ENCODE measurements at places on chromosomes 6 and 20.
A peak's percentile ranks its signal among the peaks of the same experiment; 100 is the strongest.

- DNase-seq, result no peak
These were observed 13.7 kb downstream of the MAS1 start for GRCh38 chr6:159904497-159904911.

GRCh38 chr6:44522871-44523270 is 135.4 kb downstream of the CDC5L start:
- DNase-seq, result no peak

DNA sequence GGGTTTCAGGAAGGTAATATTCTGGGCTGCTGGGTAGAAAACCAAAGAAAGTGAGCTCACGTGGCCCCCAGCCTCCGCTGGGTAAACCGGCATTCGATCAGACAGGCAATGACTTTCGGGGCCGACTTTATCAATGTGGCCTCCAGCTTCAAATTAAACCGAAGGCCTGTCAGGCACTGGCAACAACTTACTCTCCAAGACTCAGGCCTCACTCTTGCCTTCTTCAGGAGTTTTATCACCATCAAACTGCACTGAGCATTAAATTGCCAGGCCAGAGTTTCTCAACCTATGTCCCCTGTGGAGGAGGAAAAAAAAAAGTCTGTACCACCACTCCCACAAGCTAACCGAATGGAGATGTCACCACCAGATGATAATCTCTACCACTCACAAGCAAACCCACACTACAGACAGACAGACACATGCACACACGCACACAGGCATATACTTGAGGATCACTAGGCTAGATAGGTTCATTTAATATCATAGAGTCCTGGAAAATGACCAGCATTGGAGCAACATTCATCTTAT is 1.1 kb upstream of the MBOAT1 start:
- DNase-seq, result no peak

DNA sequence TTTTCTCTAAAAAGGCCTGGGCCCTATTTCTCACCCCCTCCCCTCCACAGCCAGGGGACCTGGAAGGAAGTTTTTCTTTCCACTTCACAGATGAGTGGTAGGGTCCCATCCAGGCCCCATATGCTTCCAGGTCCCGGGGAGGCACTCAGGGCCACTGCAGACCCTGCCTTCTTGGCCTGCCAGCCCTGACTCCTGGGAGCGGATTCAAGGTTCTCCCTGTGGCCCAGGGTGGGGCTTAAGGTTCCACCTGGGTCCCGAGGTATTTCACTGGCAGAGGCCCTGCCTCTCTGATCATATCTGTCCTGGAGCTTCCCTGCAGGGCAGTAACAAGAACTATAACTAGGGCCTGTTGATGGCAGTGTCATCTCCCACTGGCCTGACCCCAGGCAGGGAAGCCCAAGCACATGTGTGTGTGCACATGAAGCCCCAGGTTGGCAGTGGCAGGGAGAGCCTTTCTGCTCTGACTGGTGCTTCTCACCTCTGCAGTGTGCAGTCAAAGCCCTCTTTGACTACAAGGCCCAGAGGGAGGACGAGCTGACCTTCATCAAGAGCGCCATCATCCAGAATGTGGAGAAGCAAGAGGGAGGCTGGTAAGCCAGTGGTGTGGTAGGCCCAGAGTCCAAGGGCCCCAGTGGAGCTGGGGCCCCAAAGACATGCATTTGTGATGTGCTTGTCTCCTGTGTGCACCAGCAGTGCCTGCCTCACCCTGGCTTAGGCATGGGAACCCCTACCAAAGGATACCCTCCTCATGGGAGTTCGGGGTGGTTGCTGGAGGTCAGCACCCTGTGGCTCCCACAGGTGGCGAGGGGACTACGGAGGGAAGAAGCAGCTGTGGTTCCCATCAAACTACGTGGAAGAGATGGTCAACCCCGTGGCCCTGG is 31.2 kb downstream of the PLCG1 start:
- DNase-seq, result no peak

DNA sequence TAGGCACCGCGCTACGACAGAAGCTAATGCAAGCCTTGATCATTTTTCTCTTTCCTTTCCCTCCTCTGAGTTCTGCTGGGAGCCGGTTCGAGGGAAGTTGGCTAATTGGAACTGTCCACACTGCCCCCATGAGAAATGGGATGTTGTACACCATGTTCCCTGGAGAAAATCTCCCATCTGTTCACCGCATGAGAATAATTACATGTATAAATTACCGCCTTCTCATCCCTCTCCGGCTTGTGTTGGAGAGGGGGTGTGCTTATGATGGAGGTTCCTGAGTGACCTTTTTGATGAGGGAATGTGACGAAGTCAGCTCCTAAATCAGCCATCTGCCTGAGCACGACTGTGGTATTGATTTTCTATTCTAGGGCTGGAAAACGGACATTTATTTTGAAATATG is 320.2 kb upstream of the SULF2 start:
- no peak for DNase-seq

GRCh38 chr6:9020001-9020400 is 584.7 kb upstream of the SLC35B3 start:
- no peak for DNase-seq

DNA sequence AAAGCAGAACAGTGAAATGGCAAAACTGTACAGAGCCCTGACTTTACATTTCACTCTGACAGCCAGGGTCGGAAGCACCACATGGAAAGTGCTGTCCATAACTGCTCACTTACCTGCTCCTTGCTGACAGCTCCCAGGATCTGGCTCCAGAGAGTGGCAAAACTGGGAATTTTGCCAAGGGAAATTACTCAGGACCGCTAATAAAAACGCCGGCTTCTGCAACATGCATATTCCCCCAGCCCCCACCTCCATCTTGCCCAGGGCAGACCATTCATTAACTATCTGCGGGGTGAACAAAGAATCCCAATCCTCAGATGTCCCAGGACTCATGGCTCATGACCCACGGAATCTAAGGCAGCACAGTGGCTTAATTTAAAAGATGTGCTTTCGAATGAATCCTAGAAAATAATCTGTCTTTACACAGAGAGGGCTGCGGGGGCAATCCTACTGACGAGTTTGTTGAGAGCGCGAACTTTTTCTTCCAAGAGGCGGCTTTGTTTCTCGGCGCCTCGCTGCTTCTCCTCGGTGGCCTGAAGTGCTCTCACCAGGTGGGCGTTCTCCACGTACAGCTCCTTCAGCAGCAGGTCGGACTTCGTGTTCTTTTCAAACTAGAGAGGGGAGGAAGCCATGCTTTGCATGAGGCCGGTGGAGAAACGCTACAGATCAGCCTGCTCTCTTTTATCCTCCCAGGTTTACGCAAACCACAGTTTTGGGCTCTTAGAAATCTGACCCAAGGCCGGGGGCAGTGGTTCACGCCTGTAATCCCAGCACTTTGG is 45.8 kb downstream of the GINS1 start:
- DNase-seq, result peak; percentile 55

GRCh38 chr6:32792901-32793435 is 23.8 kb downstream of the HLA-DOB start:
- no peak for DNase-seq

GRCh38 chr20:31918466-31919105 is 33.3 kb downstream of the PDRG1 start:
- no peak for DNase-seq

DNA sequence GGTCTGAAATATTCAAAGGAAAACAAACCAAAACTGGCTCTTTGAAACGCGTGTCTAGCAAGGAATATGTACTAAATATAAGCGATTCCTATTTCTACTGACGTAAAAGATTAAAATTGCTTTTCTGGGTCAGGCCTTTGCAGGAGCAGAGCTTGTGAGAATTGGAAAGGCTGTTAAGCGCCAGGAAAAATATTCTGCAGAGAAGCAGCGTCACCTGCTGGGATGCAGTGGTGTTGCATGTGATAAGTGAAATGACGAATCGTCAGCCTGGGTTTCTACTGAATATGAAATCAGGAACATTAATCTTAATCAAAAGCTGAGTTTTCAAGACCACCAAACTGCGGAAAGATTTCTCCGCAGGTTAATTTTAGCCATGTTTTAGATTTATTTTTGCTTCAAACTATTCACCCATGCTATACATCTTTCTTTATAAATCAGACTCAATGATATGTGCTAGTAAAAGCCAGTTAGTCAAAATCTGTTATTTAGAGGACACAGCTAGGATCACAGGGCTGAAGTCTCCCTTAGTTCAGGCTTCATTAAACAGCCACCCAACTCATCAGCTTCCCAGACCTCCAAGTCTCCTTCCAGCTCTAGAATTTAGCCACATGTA is 67.4 kb downstream of the ALDH8A1 start:
- DNase-seq, result peak; percentile 47

- no peak for DNase-seq
These were observed 141.1 kb downstream of the CEP57L1 start for GRCh38 chr6:109236115-109237076.

- DNase-seq, result no peak
These were observed 242.2 kb downstream of the HIVEP2 start for GRCh38 chr6:142702501-142703460.

- no peak for DNase-seq
These were observed 162.8 kb downstream of the SYNE1 start for GRCh38 chr6:152474354-152474753.

DNA sequence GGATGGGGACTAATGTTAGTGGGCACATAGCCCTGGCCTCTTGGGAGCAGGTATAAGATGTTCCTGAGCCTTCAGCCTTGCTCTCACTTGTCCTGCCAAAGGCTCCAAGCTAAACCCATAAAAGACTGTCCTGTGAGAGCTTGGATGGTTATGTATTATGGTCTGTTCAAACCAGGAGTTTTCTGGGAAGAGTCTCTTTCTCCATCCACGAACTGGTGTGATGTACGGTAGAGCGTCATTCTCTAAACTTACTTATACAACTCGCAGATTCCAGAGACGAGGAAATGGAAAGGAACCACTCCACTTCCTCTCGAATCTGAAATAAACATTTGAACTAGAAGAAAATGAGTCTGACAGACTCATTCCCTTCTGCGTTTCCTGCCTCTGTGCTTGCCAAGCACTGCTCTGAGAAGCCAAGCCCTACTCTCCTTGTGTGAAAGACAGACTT is 5.3 kb downstream of the SOBP start:
- no peak for DNase-seq

DNA sequence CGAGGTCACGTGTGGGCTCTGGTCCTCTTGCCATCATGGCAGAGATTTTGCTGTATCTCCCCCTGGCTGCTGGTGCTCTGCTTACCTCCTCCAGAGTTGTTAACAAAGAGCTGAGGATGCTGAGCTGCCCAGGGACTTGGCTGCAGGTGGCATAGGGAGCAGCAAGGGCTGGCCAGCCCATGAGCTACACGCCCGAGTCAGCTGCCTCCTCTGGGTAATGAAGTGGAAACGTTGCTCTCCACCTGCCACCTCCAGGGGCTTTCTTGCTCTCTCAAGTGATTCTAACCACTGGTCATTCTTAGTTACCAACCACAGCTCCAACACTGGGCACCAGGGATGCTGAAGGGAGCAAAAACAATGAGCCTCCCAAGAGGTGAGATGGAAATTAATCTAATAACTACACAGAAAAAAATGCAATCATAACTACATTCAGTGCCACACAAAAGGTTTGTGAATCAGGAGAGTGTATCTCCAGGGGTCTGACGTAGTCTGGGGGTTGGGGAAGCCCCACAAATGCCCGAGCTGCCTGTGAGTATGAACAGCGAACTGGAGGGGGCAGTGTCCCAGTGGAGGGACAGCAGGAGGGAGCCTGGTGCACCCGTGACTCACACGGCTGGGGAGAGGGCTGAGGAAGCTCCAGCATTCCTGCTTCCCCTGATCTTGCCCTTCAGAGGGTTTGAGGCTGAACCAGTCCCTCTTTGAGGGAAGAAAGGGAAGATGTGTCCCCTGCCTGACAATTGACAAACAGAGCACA is 78.7 kb downstream of the CDH26 start:
- DNase-seq, result no peak

DNA sequence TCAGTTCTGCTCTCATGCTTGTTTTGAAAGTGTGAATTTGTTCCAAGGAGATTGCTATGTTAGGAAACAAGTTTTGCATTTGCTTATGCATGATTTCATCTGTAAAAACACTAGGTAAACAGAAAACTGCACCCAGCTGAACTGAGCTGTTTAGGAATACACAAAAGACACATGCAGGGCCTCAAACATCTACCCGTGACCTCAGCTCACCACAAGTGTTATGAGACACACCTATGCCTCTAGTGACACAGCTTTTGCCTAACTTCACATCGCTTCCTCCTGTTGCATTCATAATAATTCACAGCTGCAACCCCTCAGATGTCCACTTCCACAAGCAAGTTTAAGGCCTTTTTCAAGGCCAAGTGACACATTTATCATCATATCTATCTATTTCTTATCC is 98.0 kb upstream of the SLC24A3 start:
- no peak for DNase-seq

DNA sequence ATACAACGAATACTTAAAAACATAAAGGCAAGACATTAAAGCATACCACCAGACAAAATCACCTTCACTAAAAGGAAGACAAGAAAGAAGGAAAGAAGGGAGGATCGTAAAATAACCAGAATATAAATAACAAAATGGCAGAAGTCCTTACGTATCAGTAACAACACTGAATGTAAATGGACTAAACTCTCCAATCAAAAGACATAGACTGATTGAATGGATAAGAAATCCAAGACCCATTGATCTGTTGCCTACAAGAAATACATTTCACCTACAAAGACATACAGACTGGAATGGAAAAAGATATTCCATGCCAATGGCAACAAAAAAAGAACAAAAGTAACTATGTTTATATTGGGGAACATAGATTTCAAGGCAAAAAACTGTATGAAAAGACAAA is 74.1 kb downstream of the LMBRD1 start:
- no peak for DNase-seq

DNA sequence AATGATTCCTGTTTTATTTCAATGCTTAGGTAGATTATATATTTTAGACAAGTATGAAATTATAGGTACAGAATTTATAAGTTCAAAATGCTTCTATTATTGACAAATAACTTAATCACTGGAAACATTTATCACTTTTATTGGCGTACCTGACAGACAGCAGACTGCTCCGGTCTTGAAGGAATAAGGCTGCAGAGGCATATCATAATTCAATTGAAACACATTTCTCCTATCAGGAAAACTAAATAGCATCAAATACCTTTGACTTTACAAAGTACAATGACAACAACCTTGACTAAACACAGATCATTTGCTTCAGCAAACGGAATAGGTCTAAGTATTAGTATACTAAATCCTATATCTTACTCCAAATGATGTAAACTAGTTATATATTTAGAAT is 91.3 kb downstream of the GRIK2 start:
- no peak for DNase-seq

- DNase-seq, result no peak
These were observed 200.1 kb downstream of the BMP7 start for GRCh38 chr20:57066126-57066900.

DNA sequence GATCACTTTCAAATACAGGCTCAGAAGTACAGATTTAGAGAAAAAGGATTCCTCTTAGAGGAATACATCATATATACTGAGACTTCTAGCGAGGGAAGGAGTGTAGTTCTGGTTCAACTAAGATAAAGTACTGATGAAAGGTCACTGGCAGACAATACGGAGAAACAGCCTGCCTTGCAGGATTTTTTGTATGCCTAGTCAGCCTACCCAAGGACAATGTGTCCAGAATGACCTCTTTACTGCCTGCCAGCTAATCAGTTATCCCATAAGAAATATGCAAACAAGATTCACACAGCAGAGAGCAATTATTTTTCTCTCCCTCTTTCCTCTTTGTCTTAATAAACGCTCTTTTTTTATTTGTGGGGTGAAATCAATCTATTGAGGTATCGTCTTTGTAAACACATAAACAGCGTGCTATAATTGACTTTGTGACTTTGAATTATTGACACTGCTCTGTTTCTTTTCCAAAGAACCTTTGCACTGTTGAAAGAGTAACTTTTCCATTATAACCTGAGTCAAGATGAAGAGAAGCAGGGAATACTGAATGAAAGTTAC is 1.4 kb upstream of the TSPYL4 start:
- no peak for DNase-seq
